Vagina (tissue), 2 donors: ENCODE measurements at places on chromosomes 16 and 17. TPM values are rescaled to one million over a fixed set of nuclear protein-coding genes. Genes with fewer than 3 reads are reported as not detected.

DNA sequence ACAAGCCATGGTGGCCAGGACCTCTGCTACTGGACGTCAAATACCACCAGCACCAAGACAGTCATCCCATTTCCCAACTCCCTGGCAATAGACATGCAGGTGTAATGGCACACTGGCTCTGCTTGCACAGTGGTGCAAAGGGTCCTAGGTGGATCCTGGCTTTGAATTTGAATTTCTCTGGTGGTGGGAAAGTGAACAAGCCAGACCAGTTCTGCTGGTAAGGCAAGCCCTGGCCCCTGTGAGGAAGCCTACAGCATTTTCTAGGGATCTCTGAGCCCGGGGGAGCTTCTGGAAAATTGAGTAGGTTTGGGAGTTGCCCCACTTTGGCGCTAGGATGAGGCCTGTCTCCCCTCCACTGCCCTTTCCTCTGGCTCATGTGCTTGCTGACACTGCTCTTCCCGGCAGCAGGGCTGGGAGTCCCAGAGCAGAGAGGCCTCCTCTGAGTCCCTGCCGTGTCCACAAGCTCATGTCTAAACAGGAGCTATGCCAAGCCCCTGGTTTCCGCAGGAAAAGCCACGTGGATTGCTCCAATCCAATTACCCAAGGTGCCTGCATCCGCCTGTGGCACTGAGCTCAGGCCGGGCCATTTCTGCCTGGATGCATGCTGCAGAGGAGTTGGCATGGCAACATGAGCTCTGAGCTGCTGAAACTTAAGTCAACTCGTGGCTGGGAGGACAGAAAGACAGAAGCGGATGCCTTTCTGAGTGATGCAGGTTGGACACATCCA is 67.0 kb downstream of the PRMT7 start:
- no peaks in the 10 kb centered on the region for H3K36me3 ChIP-seq
- H3K4me3 ChIP-seq, result no peak overlapping the region
- no peak overlapping the region for H3K27ac ChIP-seq
- H3K4me1 ChIP-seq, result no peaks in the 10 kb centered on the region
- no peak for DNase-seq

Gene RPL38
- 571 TPM for total RNA-seq

- H3K4me1 ChIP-seq, result no peaks in the 10 kb centered on the region
- no peak overlapping the region for H3K4me3 ChIP-seq
- no peak for DNase-seq
- no peaks in the 10 kb centered on the region for H3K27me3 ChIP-seq
- no peak overlapping the region for H3K27ac ChIP-seq
Observed at GRCh38 chr17:71329310-71330098, 791.3 kb upstream of the SOX9 start.

- H3K4me1 ChIP-seq, result no peaks in the 10 kb centered on the region
- no peaks in the 10 kb centered on the region for H3K36me3 ChIP-seq
- H3K4me3 ChIP-seq, result no peak overlapping the region
- no peak overlapping the region for H3K27ac ChIP-seq
Observed at GRCh38 chr16:17555176-17555575, 84.4 kb upstream of the XYLT1 start.

DNA sequence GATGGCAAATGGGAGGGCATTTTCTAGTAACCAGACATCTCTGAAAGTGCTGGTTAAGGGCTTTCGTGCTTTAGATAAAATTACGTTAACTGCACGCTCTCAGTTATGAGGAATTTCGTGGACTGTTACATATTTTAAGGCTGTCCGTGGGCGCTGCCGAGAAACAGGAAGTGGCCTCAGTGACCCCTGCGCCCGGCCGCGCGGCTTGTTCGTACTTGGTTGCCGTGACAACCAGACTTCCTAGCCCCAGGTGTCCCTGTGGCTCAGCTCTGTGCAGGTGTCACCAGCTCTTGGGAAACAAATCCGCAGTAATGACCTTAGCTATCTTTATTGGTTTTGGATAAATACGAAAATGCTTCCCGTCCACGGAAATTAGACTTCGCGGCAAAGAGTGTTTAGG is 52.7 kb downstream of the LMF1 start:
- no peaks in the 10 kb centered on the region for H3K27me3 ChIP-seq
- no peaks in the 10 kb centered on the region for H3K4me1 ChIP-seq
- H3K27ac ChIP-seq, result no peak overlapping the region
- H3K36me3 ChIP-seq, result peaks cover 5% of the 10 kb centered on the region
- no peak for DNase-seq

Gene STAT5A
- 38.3 TPM for total RNA-seq

- no peaks in the 10 kb centered on the region for H3K4me1 ChIP-seq
- DNase-seq, result no peak
- no peaks in the 10 kb centered on the region for H3K27me3 ChIP-seq
- H3K4me3 ChIP-seq, result no peak overlapping the region
- H3K36me3 ChIP-seq, result no peaks in the 10 kb centered on the region
- H3K27ac ChIP-seq, result no peak overlapping the region
Observed at GRCh38 chr17:72726936-72727335, 365.6 kb downstream of the SLC39A11 start.

DNA sequence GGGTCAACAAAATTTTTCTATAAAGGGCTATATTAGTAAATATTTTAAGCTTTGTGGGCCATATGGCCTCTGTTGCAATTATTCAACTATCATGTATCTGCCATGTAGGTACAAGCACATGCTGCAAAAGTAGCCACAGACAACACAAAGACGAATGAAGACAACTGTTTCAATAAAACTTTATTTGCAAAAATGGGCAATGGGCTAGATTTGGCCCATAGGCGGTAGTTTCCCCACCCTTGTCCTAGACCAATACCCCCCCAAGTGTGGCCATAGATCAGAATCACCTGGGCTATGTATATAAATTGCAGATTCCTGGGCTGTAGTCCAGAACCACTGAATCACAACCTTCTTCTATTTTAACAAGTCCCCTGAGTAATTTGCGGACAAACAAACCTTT is 331.0 kb upstream of the PSMD7 start:
- H3K27ac ChIP-seq, result no peak overlapping the region
- no peaks in the 10 kb centered on the region for H3K36me3 ChIP-seq
- no peaks in the 10 kb centered on the region for H3K27me3 ChIP-seq
- no peaks in the 10 kb centered on the region for H3K4me1 ChIP-seq

GRCh38 chr17:16217002-16217635 is at the start of gene PIGL:
Gene PIGL, plus strand, starts transcription at chr17:16217210. Its CDS starts 17 bp downstream, at chr17:16217227.
- no peaks in the 10 kb centered on the region for H3K27me3 ChIP-seq
- peaks cover 50% of the 10 kb centered on the region for H3K4me1 ChIP-seq
- H3K36me3 ChIP-seq, result no peaks in the 10 kb centered on the region
- peak within 1 kb of the TSS; percentile 98 for H3K4me3 ChIP-seq

Gene INO80E
- 32.7 TPM for total RNA-seq

DNA sequence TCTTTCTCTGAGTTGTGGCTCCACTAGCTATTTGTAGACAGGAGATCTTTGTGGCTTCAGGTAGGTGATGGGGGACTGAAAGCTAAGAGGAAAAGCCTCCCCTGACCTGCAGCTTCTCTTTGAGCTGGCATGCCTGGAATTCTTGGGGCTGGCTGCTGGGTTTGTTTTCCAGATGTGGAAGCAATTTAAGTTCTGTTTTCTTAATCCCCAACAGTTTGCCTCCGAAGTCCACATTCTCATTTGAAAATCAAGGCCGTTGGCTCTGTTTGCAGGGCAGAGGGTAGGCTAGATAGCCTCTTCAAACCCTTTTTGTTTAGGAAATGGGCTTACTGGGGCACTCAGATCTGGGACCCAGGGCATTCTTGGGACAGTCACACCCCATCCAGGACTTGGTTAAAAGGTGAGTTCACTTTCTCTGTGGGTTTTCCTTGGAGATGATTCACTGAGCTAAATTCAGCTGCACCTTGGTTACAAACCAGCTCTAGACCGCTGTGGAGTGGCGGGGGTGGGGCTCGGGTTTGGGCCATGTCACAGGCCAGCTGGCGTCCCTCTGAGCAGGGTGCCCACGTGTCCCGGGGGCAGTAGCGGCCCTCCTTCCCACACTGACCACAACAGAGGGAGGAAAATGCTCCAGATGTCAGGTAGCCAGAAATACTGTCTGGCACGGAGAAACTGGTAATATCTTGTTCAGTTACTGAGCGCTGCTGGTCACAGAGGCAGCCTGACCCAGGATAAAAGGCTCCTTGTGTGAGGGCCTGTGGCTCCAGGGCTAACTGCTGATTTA is 108.5 kb downstream of the RAB11FIP4 start:
- H3K36me3 ChIP-seq, result no peaks in the 10 kb centered on the region
- no peak overlapping the region for H3K4me3 ChIP-seq
- no peak overlapping the region for H3K27ac ChIP-seq
- no peak for DNase-seq
- peaks cover 11% of the 10 kb centered on the region for H3K4me1 ChIP-seq

- no peaks in the 10 kb centered on the region for H3K36me3 ChIP-seq
- peak overlapping the region; percentile 16 for H3K27ac ChIP-seq
- DNase-seq, result no peak
- H3K4me1 ChIP-seq, result peaks cover 50% of the 10 kb centered on the region
- H3K27me3 ChIP-seq, result no peaks in the 10 kb centered on the region
Observed at GRCh38 chr16:88703486-88704309, 2.5 kb downstream of the RNF166 start.

- H3K27ac ChIP-seq, result no peak within 1 kb of the TSS
- H3K4me3 ChIP-seq, result peak within 1 kb of the TSS; percentile 28
- H3K4me1 ChIP-seq, result peaks cover 12% of the 10 kb centered on the region
- H3K36me3 ChIP-seq, result no peaks in the 10 kb centered on the region
- no peak for DNase-seq
Observed at GRCh38 chr17:81165246-81166032, at the start of gene PVALEF. Gene PVALEF, plus strand, starts transcription at chr17:81165507. Its CDS starts 15,720 bp downstream, at chr17:81181227.

- DNase-seq, result no peak
- no peaks in the 10 kb centered on the region for H3K36me3 ChIP-seq
- no peaks in the 10 kb centered on the region for H3K27me3 ChIP-seq
- no peak overlapping the region for H3K27ac ChIP-seq
Observed at GRCh38 chr16:48907906-48908634, 298.1 kb upstream of the N4BP1 start.

- no peak overlapping the region for H3K4me3 ChIP-seq
- H3K4me1 ChIP-seq, result peaks cover 51% of the 10 kb centered on the region
- H3K27me3 ChIP-seq, result no peaks in the 10 kb centered on the region
- DNase-seq, result no peak
- peak overlapping the region; percentile 90 for H3K27ac ChIP-seq
- H3K36me3 ChIP-seq, result no peaks in the 10 kb centered on the region
Observed at GRCh38 chr17:49574323-49574781, 1.3 kb upstream of the NXPH3 start.

GRCh38 chr16:53266156-53266555 is 168.1 kb upstream of the RBL2 start:
- no peak overlapping the region for H3K4me3 ChIP-seq
- H3K27me3 ChIP-seq, result no peaks in the 10 kb centered on the region
- no peaks in the 10 kb centered on the region for H3K4me1 ChIP-seq
- H3K36me3 ChIP-seq, result no peaks in the 10 kb centered on the region
- H3K27ac ChIP-seq, result no peak overlapping the region

DNA sequence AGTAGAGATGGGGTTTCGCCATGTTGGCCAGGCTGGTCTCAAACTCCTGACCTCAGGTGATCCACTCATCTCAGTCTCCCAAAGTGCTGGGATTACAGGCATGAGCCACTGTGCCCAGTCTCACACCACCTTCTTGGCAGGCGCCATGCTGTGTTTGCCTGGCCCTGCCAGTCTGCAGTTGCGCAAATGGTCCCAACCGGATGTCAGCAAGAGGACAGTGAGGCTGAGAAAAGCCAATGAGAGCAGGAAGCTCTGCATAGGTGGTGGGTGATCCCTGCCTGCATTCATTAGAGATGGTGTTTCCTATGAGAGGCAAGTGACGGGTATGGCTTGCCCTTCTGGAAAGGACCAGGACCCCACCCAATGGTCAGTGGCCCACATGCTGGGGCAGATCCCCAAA is 59.3 kb downstream of the PECAM1 start:
- H3K27me3 ChIP-seq, result no peaks in the 10 kb centered on the region
- H3K4me1 ChIP-seq, result peaks cover 83% of the 10 kb centered on the region
- no peak overlapping the region for H3K4me3 ChIP-seq
- peak overlapping the region; percentile 85 for H3K27ac ChIP-seq

- no peak overlapping the region for H3K4me3 ChIP-seq
- no peaks in the 10 kb centered on the region for H3K27me3 ChIP-seq
- H3K36me3 ChIP-seq, result no peaks in the 10 kb centered on the region
- DNase-seq, result no peak
- peaks cover 60% of the 10 kb centered on the region for H3K4me1 ChIP-seq
Observed at GRCh38 chr16:9118170-9118569, 26.7 kb downstream of the HAPSTR1 start.

- H3K36me3 ChIP-seq, result no peaks in the 10 kb centered on the region
- H3K27me3 ChIP-seq, result no peaks in the 10 kb centered on the region
- no peak overlapping the region for H3K4me3 ChIP-seq
- no peaks in the 10 kb centered on the region for H3K4me1 ChIP-seq
Observed at GRCh38 chr16:84406006-84406963, 37.9 kb downstream of the ATP2C2 start.

Gene SHCBP1
- 0.74 TPM for total RNA-seq

Gene GGT6
- total RNA-seq, result 9.6 TPM

DNA sequence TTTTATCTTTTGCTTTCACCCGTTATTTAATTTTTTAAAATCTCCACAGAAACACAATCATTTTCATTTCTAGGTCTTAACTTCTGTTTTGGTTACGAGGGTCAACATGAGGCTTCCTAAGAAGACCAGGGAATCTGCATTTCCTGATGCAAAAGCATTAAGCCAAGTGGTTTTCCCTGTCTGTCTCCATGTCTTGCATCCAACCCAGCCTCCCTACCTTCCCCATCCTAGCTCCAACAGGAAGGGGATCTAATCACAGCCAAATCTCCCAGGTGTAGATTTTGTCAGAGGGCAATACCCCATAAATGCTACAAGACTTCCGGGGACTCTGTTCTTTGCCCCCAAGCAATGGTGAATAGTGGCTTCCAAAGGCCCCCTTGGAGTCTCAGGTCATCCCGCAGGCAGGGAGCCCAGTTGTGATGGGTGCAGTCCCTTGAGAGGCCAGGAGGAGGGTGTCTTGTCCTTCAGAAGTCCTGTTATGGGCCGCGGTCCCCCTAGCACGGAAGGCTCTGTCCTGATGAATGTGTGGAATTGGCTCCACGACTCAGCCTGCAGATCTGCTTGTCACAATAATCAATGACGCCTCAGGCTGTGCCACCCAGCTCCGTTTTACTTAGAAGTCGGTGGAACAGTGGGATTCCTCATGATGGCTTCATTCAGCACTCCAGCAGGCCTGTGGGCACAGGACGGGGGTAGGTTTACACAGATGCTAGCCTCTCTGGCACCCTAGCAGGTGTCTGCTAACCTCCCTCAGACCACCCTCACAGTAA is 141.1 kb downstream of the RGS9 start:
- H3K27me3 ChIP-seq, result no peaks in the 10 kb centered on the region
- H3K27ac ChIP-seq, result no peak overlapping the region
- DNase-seq, result no peak

- no peaks in the 10 kb centered on the region for H3K27me3 ChIP-seq
- no peak overlapping the region for H3K27ac ChIP-seq
- H3K4me1 ChIP-seq, result no peaks in the 10 kb centered on the region
- no peaks in the 10 kb centered on the region for H3K36me3 ChIP-seq
- no peak overlapping the region for H3K4me3 ChIP-seq
Observed at GRCh38 chr17:52837492-52837891, 679.0 kb upstream of the CA10 start.

GRCh38 chr17:57834146-57834741 is 15.6 kb downstream of the MRPS23 start:
- H3K36me3 ChIP-seq, result peaks cover 9% of the 10 kb centered on the region
- no peak overlapping the region for H3K4me3 ChIP-seq
- no peak for DNase-seq
- H3K27ac ChIP-seq, result no peak overlapping the region
- H3K4me1 ChIP-seq, result peaks cover 16% of the 10 kb centered on the region
- H3K27me3 ChIP-seq, result no peaks in the 10 kb centered on the region

- peaks cover 74% of the 10 kb centered on the region for H3K4me1 ChIP-seq
- H3K27ac ChIP-seq, result peak overlapping the region; percentile 5
- H3K27me3 ChIP-seq, result no peaks in the 10 kb centered on the region
- H3K36me3 ChIP-seq, result no peaks in the 10 kb centered on the region
Observed at GRCh38 chr16:20881503-20881878, 18.7 kb downstream of the DCUN1D3 start.

Gene KRTAP3-2
- not detected for total RNA-seq

GRCh38 chr17:11490171-11490755 is 108.0 kb upstream of the DNAH9 start:
- H3K27ac ChIP-seq, result no peak overlapping the region
- no peak overlapping the region for H3K4me3 ChIP-seq
- H3K4me1 ChIP-seq, result peaks cover 8% of the 10 kb centered on the region
- DNase-seq, result no peak
- no peaks in the 10 kb centered on the region for H3K27me3 ChIP-seq

Gene GJC1
- total RNA-seq, result 10.1 TPM
